Stimulated activated CD4-positive, alpha-beta T cell treated with anti-CD3 and anti-CD28 coated beads, Interleukin-2, amount 100 ng/mL, for 48 hours (primary cell): ENCODE measurements at places on chromosomes 7 and 10.

DNA sequence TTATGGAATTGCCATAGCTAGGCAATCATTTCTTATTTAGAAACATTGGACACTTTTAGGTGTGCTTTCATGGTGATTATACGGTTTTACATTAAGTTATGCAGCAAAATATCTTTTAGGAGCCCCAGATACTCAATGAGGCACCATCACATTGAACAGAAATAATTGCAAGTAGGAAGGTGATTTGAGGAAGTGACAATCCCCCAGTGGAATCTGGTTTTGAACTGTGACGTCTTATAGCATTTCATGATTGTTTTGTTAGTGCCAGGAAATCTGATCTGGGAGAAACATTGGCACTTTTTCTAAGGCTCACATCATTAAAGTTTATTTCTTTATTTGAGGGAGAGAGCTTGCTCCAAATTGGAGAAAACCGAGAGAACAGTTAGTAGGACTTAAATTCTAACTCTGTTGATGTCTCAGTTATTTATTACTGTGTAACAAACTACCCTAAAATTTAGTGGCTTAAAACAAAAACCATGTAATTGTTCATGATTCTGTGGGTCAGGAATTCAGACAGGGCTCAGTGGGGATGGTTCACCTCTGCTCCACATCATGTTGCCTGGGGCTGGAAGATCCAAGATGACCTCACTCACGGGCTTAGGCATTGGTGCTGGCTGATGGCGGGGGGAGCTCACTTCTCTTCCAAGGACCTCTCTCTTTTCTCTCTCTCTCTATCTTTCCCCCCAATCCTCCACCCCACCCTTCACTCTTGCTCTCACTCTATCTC lies 78.2 kb upstream of the STEAP1B start:
- no peak for DNase-seq

- DNase-seq = no peak
Measured at GRCh38 chr7:117489911-117490310, 10.1 kb downstream of the CFTR start.

GRCh38 chr10:93068411-93069244 lies 5.1 kb upstream of the CYP26A1 start:
- DNase-seq = no peak

DNA sequence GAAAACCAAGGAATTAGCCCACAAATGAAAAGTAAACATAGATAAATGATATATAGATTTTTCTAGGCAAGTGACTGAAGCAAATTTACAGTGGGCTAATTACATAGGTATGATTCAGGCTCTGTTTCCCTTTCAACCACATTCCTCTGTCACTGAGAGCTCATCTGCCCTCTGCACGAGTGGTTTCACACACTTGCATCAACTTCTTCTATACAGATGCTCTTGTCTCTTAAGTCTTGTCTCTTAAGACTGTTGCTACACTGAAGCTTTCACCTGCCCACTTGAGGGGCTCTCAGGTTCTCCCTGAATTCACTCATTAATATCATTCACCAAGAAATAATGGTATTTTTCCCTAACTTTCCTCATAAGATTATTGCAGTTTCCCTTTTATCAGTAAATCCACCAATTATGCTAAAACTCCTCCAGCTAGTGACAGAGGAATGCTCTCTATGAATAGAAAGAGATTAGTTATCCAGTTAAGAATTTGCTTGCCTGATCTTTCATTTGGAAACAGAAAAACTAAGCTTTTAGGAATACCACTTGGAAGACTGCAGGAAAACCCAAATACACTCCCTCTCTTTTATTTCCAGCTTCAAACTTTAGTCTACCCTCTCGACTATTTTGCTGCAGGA lies 95.7 kb downstream of the ELAPOR2 start:
- no peak for DNase-seq

DNA sequence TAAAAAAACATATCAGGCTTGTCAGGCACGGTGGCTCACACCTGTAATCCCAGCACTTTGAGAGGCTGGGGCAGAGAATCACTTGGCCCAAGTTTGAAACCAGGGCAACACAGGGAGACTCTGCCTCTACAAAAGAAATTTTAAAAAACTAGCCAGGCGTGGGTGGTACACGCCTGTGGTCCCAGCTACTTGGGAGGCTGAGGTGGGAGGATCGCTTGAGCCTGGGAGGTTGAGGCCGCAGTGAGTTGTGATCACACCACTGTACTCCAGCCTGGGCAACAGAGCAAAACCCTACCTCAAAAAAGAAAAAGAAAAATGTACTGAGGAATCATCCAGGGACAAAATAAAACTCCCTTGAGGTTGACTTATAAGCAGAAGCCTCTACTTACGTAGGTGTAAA lies 149.9 kb upstream of the KLF14 start:
- no peak for DNase-seq

DNA sequence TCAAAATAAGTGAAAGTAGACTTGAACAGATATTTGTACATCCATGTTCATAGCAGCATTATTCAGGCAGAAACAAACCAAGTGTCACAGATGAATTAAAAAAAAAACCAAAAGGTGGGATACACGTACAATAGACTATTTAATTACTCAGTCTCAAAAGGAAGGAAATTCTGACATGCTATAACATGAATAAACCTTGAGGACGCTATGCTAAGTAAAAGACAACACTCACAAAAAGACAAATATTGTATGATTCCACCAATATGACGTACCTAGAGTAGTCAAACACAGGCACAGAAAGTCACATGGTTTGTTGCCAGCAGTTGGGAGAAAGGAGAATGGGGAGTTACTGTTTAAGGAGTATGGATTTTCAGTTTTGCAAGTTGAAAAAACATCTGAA lies 18.0 kb upstream of the CFAP70 start:
- no peak for DNase-seq

DNA sequence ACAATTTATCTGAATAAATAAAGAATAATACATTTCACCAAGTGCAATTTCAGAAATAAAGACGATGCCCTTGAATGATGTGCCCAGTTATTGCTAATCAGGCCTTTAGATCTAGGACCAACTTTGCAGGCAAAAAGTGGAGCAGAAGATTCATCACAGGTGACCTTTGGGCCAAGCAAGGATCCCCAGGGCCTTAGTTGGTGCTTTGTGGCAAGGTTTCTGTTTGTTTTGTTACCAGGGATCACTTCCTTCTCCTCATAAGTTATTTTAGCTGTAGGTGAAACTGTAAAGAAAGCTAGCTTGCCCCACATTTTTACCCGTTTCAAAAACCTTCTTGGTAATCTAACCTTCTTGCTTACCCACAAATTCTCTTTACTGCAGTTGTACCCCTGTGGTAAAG lies 323.2 kb downstream of the NEBL start:
- no peak for DNase-seq

DNA sequence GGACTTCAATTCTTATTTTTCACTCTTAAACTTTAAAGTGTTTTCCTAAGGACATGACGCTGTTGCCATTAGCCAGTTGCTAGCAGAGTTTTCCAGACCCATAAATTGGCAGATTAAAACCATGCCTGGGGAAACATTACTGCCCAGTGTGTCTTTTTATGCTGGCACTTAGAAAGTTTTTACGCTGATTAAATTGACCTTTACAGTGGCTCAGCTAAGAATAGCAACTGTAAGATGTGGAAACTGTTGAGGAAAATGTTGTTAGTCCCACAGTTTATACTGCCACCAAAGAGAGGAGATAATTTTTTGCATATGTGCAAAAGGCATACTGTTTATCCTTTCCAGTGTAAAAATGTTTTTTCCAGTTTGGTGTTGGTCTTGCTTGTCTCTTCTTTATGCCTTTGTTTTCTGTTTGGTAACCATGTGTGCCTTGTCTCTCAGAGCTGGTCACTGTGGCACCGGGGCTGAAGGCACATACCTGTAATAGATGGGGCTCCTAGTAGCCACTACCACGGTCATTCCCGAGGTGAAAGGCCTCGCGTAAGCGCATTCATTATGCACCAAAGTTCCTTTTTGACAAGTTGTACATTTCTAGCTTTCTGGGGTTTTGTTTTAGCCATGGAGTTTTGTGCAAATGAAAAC lies 45.3 kb downstream of the CYP17A1 start:
- no peak for DNase-seq
